Fibroblast of lung (primary cell): ENCODE measurements at places on chromosomes 16 and 17. TPM values are rescaled to one million over a fixed set of nuclear protein-coding genes. Genes with fewer than 3 reads are reported as not detected.
A peak's percentile ranks its signal among the peaks of the same experiment; 100 is the strongest.

DNA sequence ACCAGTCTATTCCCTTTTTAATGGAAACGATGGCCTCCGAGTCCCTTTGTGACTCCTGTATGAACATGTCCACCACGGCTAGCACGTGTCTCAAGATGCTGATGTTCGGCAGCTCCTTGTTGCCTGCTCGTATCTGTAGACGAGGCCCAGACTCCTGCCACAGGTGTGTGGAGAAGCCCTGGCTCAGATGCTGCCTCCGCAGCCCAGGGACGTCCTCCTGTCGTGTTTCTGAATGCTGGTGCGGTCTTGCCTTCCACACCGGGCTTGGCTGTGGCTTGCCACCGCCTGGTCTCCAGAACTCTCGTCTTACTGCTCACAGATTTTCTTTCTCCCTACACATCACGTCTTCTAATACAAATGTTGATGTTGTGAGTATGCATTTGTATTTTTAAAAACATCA is 17.0 kb downstream of the FOXF1 start:
- no peak for DNase-seq

GRCh38 chr17:57544834-57545463 is 200.2 kb downstream of the CCDC182 start:
- no peak for DNase-seq

Gene FAM171A2
- total RNA-seq: 5.0 and 6.4 TPM in 2 replicates

GRCh38 chr17:44636562-44636961 is 19.7 kb upstream of the MEIOC start:
- peak; percentile 81 for DNase-seq

Gene KRTAP3-1
- not detected in 2 replicates for total RNA-seq

Gene PARD6A
- total RNA-seq: 4.1 and 4.8 TPM in 2 replicates

DNA sequence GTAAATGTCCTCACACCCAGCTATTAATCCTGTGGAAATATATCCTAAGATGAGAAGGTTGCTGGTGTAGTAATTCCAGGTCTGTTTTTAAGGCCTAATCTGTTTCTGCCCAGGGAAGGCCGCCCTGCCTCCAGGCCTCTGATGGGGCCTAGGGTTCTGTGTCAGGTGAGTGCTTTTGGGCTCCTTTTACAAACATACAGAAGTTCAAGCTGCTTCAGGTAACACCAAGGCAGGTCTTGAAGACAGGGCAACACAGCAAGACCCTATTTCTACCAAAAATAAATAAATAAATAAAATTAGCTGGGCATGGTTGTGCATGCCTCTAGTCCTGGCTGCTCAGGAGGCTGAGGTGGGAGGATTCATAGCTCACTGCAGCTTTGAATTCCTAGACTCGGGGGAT is 9.3 kb downstream of the PPL start:
- no peak for DNase-seq

Gene LGALS9B
- total RNA-seq: not detected in 2 replicates

Gene MARVELD3
- not detected in 2 replicates for total RNA-seq

DNA sequence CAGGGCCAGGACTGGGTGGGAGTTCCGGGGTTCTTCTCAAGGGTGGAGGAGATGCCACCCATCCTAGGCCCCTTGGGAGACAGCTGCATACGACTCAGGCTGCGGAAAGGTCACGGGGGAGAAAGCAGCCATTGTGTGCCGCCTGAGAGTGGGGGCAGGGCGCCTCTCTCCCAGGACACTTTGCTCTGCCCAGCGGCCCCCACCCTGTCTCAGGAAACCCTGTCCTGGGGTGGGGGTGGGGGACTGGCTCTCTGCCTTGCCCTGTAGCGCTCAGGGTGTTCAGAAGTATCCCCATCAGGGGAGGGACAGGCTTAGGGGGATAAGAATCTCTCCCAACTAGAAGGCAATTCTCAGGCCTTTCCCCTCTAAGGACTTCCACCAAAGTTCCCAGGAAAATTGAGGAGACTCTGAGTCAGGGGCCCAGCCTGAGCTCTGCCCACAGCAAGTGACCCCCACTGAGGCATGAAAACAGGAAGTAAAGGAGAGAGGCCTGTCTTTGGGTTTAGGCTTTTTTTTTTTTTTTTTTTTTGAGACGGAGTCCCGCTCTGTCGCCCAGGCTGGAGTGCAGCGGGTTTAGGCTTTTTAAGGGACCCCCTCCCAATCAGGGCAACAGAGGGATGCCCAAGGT is 4.9 kb downstream of the GIT1 start:
- DNase-seq: no peak

DNA sequence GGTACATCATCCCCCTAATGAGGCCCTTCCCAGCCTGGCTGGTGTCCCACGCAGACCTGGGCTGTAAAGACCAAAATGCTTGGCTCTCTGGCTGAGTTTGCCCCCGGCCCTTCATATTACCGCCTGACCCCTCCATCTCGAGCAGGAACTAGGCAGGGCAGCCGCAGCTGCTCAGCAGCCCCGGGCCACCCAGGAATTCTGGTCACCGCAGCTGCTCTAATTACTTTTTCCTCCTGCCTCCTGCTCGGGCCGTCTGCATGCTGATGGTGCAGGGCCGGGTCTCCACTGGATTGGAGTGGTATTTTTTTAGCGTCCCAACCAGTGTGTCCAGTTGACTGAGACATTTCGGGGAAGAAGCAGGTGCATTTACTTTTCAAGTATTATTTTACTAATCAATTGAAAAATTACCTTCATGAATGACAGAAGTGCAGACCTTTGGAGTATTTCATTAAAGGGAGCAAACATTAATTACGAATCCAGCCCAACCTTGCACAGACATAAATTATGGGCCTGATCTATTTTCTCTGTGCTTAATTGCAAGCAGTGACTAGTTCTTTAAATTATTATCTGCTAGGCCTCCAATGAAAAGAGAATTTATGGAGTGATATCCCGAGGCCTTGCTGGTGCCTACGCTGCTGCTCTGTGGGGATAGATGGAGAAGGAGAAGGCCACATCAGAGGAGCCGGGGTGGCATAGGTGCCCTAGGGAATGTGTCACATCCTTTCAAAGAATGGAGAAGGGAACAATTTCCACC is 176.2 kb downstream of the CYLD start:
- DNase-seq: no peak

Gene KRT20
- total RNA-seq: not detected in 2 replicates

Gene GPR139
- not detected in 2 replicates for total RNA-seq

DNA sequence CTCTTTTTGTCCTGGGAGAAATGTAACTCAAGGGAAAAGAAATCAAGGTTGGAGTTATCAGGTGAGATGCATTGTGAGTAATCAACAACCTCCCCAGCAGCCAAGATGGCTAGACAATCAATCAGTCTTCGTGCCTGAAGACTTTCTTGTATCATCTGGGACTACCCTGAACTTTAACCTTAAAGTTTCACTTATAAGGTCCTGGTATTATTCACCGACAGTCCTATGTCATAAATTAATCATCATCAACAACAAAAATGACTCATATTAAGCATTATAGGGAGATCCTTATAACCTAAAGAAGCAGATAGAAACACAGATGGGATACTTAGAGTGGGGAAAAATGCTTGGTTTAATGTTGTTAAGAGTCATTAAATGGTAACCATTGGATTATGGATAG is 7.7 kb upstream of the TEKT3 start:
- DNase-seq: no peak

DNA sequence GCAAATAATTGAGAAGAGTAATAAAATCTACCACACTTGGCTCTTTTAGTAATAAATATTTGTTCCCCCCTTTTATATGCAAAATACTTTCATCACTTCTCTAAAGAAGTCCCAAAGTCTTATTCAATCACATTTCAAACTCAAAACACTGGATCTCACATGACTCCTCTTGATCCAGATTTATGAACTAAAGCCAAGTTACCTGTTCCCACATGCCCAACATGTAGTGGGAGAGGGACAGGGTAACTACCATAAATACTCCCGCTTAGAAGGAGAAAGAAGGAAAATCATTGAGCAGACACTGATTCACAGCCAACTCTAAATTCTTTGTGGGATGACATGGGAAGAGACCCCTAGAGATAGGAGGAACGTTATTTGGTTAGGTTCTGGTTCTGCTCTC is 64.9 kb upstream of the PMFBP1 start:
- DNase-seq: no peak

Gene HBQ1
- total RNA-seq: not detected in 2 replicates

- DNase-seq: no peak
Measured at GRCh38 chr16:56330476-56330875, 94.9 kb downstream of the AMFR start.

Gene MAP2K3
- 9.5 and 23.8 TPM in 2 replicates for total RNA-seq

- no peak for DNase-seq
Measured at GRCh38 chr16:26005336-26005735, 313.6 kb downstream of the HS3ST4 start.

GRCh38 chr16:77863250-77863649 is 74.9 kb downstream of the VAT1L start:
- no peak for DNase-seq

Gene PDILT
- not detected in 2 replicates for total RNA-seq

Gene ZNF624
- total RNA-seq: 6.2 and 7.6 TPM in 2 replicates

DNA sequence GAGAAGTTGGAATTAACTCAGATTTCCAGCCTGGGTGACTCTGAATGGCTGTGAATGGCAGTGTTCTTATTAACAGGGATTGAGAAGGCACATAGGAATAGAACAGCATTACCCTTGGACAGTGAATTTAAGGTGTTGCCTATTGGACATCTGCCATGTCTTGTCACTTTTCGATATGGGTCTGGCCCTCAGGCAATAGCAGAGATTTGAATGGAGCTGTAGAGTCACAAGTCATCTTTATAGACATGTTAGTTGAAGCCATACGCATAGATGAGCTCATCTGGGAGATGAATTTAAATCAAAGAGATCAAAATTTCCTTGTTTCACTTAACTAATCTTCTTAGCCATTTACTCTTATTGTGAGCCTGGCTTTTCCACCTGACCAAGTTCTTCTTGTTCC is 14.9 kb upstream of the DHRS11 start:
- DNase-seq: no peak

- DNase-seq: no peak
Measured at GRCh38 chr17:27454089-27454488, 2.2 kb upstream of the KSR1 start.

Gene HASPIN
- 0.51 and 2.0 TPM in 2 replicates for total RNA-seq

DNA sequence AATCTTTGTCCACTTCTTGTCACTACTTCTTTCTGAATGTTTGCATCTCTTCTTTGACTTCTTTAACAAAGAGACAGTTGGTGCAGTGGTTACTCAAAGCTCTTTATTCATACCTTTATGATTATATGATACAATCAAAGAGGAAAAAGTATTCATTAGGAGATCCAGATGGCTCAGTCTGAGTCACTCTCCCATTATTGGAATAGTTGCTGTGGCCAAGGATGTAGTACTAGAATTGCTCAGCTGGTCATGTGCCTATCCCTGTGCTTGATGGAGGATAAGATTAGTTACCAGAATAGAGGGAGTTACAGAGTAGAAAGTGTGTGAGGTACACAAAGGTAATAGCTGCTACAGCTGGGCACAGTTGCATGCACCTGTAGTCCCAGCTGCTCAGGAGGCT is 18.3 kb downstream of the BCAS3 start:
- peak; percentile 27 for DNase-seq

GRCh38 chr17:64232466-64233262 is 30.4 kb downstream of the TEX2 start:
- DNase-seq: no peak

DNA sequence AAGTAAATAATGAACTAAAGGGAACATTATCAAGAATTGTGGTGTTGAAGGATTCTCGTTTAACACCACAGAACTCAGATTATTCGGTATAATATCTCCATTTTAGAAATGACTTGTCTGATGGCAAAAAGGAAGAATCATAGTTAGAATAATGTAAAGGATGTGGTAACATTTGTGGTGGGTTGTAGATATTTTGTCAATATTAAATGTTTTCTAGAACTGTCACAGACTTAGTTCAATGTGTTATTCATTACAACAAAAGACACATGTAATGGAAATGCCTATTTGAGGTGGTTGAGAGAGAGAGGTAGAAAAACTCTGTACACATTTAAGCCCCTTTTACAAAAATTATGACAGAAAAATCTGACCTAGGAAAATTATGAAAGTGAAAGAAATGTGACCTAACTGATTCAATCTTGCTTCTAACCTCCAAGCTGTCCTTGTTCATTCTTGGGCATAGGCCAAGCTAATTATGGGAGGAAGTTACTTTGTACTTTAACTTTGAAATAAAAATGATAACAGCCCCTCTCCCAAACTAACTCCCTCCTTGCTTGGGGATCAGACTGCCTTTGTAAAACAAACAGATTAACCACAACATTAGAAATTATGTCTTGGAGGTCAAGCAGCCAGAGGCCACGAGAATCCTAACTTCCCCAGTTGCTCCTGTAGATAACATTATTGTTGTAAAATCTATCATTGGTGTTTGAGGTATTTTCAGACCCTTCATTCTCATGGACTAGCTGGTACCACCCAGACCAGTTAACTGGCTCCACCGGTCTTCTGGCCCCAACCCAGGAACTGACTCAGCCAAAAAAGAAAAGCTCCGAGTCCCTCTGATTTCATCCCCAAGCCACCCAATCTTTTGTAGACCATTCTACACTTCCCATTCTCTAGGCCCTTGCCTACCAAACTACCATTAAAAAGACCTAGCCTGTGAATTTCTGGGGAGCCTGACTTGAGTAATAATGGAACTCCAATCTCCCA is 1287.8 kb upstream of the CDH8 start:
- no peak for DNase-seq

Gene PKD1
- 120 and 199 TPM in 2 replicates for total RNA-seq

Gene DOC2A
- 0.26 and 0.33 TPM in 2 replicates for total RNA-seq

DNA sequence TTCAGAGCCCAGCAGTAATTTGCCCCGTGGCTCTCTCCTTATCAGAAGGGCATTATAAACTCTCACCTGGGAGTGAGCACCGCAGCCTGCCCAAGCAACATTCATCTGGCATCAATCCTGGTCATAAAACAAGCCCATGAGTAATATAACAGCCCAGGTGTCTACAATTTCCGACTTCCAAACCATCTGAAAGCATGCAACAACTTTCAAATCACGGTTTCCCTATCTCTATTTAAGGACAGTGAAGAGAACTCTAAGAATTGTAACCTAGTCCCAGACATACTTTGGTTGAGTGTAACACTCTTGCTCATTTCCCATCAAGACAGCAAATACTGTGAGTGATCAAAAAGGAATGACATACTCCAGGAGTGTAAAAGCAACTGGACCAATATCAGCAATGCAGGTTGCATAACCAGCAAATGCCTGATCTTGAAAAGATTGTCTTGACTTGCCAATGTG is 487.4 kb upstream of the SOX9 start:
- peak; percentile 97 for DNase-seq

- DNase-seq: no peak
Measured at GRCh38 chr17:50393700-50394099, 3.6 kb downstream of the LRRC59 start.

Gene AOC2
- total RNA-seq: 0.26 and 0.33 TPM in 2 replicates

Gene MC1R
- 3.1 and 4.3 TPM in 2 replicates for total RNA-seq

GRCh38 chr17:82097919-82098168 is 192 bp downstream of the FASN start:
- DNase-seq: no peak

Gene COPZ2
- total RNA-seq: 49.8 and 63.1 TPM in 2 replicates

Gene OTOP2
- total RNA-seq: not detected in 2 replicates
